ENCODE measurements at places on chromosomes 5 and 9.

DNA sequence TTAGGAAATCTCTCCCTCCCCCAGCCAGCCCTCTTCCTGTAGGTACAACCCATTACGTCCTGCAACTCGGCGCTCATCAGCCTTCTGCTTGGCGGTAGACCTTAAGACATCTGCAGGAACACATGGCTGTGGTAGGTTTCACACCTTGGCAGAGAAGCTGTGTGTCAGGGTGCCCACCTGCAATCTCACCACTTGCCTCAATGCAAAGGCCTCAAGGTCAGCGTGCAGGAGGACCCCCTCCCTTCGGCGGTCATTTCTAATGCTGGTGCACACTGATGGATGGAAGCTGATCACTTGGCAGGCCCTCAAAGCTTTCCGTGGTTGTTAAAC, 67.3 kb downstream of the CRB2 start:
- DNase-seq = no peak
- H3K36me3 ChIP-seq = no peaks in the 10 kb centered on the region
- no peak overlapping the region for H3K27ac ChIP-seq
- no peak overlapping the region for H3K4me3 ChIP-seq

DNA sequence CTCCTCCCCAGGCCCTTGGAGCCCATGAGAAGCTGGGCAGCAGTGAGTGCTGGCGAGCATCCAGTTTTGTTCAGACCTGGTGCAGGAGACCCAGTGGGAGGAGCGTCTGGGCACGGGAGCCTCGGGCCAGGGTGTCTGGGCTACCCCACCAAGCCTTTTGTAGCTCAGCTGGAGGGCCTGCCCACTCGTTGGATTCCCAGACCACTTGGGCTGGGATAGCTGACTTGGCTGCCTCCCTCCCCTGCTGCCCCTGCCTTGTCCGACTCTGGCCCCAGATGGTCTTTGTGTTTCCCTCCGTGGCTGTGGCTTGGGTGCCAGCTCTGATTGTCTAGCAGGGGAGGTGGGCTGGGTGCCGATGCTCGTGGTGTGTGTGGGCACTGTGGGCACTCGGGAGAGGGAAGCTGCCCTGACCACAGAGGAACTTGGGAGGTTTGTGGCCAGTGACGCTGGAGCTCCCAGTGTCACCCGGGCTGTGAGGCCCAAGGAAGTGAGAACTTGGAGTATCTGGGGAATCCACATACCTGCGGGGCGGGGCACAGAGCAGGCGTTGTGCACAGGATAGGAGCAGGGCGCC, 47.3 kb downstream of the WNK2 start:
- peaks cover 8% of the 10 kb centered on the region for H3K27me3 ChIP-seq
- no peaks in the 10 kb centered on the region for H3K36me3 ChIP-seq
- no peak overlapping the region for H3K27ac ChIP-seq
- H3K4me3 ChIP-seq = no peak overlapping the region

DNA sequence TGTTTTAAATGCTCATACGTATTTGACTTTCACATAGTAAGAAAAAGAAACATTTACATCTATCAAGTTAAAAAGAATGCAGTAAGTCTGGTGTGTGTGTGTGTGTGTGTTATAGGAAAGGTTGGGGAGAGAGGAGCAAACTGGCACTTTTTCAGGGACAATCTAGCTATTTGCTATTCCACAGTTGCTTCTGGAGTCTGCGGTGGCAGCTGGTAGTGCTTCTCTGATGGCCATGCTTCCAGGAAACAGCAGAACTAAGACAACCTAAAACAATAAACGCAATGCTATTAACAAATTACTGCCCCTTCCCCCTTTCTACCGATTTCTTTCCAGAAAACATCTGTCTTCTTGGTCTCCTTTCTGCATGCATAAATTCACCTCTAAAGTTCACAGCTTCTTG, 70.0 kb upstream of the CDH10 start:
- no peak overlapping the region for H3K4me3 ChIP-seq
- no peak overlapping the region for H3K27ac ChIP-seq
- no peaks in the 10 kb centered on the region for H3K27me3 ChIP-seq
- DNase-seq = no peak
- H3K36me3 ChIP-seq = no peaks in the 10 kb centered on the region
- no peaks in the 10 kb centered on the region for H3K4me1 ChIP-seq

DNA sequence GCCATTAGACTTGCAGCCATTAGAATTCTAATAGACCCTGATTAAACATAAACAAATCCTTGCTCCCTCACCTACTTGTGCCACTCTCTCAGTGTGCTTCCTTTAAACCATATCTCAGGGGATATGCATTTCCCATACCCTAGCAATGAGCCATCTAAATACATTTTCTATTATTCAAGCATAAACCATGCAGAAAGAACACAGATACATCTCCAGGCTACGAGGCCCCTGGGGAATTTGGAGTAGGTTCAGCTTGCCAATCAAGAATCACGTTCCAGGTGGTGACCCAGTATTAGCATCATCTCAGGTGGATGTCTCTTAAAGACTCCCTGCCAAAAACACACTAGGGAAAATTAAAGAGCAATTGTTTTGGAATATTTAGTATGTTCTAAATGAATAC, 93.0 kb upstream of the CCL21 start:
- H3K36me3 ChIP-seq = no peaks in the 10 kb centered on the region
- DNase-seq = no peak
- no peaks in the 10 kb centered on the region for H3K4me1 ChIP-seq

DNA sequence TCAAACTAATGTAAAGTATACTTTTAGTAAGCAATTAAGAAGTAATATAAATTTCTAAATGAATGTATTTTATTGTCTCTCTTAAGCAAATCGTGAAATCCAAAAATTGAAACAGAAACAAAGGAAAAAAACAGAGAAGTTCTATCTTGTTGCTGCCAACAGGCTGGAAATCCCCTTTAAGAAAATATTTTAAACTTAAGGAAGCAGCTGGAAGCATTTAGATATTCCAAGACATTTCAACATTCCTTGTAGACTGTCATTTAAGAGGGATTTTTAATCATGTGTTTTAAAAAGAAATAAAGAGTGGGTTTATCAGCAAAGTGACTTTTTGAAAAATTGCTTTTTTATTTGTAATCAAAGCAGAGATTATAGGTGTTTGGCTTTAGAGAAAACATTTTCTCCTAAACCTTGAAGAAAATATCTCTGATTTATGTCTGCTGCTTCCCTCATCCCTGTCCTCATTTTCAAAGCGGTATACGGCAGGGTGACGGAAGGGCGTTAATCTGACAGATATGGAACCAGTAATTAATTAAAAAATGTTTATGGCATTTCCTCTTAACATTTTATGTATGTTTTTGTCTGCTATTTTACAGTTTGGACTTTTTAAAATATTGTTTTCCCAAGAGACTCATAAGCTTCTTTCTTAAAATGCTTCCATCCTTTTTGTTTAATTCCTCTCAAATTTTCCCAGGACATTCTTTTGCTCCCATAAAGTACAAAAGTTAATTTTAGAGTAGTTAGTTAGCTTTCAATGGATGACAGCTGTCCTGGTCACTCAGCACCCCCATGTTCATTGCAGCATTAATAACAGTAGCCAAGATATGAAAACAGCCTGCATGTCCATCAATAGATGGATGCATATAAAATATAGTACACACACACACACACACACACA, 245.6 kb downstream of the LURAP1L start:
- no peaks in the 10 kb centered on the region for H3K36me3 ChIP-seq
- no peaks in the 10 kb centered on the region for H3K4me1 ChIP-seq
- no peak for DNase-seq
- no peaks in the 10 kb centered on the region for H3K27me3 ChIP-seq

GRCh38 chr9:5629312-5630080, 589 bp downstream of the RIC1 start:
- H3K27me3 ChIP-seq = no peaks in the 10 kb centered on the region
- H3K4me1 ChIP-seq = peaks cover 2% of the 10 kb centered on the region
- DNase-seq = no peak

DNA sequence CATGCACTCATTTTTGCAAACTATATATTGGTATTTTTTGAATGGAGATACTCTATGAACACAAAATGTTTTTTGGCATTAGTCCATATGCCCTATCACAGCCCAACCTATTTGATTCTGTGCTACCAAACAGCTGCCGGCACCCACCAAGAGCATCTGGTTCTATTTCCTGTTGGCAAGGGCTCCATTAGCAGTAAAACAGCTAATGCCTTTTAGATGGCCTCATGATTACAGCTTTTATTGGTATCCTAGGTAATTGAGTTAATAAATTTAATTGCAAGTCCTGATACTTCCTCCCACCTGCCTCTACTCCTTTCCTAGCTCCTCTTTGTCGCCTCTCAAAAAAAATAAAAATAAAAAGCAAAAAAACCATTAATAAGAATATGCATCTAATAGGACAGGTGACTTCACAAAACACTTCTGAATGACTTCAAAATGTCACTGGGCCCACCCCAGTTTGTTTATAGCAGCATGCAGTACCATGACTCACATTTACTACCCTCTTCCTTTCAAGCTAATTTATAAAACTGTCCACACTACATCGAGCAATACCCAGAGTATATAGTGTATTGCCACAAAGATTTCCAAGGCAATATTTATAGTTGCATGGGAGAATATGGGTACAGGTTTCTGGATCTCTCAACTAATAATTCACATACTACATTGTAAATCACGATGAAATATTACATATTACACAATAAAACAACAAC, 620.4 kb downstream of the SLCO4C1 start:
- no peak overlapping the region for H3K27ac ChIP-seq
- H3K4me3 ChIP-seq = no peak overlapping the region
- no peaks in the 10 kb centered on the region for H3K27me3 ChIP-seq
- H3K36me3 ChIP-seq = no peaks in the 10 kb centered on the region
- H3K4me1 ChIP-seq = no peaks in the 10 kb centered on the region
- no peak for DNase-seq

- H3K4me3 ChIP-seq = no peak overlapping the region
- H3K27ac ChIP-seq = no peak overlapping the region
- peaks cover 2% of the 10 kb centered on the region for H3K4me1 ChIP-seq
- DNase-seq = no peak
These were observed 70.1 kb downstream of the ZFAND5 start for GRCh38 chr9:72294936-72295335.

- no peaks in the 10 kb centered on the region for H3K36me3 ChIP-seq
- peaks cover 69% of the 10 kb centered on the region for H3K27me3 ChIP-seq
- DNase-seq = no peak
- H3K4me3 ChIP-seq = no peak overlapping the region
- no peaks in the 10 kb centered on the region for H3K4me1 ChIP-seq
These were observed 15.8 kb upstream of the TIFAB start for GRCh38 chr5:135467871-135468485.

DNA sequence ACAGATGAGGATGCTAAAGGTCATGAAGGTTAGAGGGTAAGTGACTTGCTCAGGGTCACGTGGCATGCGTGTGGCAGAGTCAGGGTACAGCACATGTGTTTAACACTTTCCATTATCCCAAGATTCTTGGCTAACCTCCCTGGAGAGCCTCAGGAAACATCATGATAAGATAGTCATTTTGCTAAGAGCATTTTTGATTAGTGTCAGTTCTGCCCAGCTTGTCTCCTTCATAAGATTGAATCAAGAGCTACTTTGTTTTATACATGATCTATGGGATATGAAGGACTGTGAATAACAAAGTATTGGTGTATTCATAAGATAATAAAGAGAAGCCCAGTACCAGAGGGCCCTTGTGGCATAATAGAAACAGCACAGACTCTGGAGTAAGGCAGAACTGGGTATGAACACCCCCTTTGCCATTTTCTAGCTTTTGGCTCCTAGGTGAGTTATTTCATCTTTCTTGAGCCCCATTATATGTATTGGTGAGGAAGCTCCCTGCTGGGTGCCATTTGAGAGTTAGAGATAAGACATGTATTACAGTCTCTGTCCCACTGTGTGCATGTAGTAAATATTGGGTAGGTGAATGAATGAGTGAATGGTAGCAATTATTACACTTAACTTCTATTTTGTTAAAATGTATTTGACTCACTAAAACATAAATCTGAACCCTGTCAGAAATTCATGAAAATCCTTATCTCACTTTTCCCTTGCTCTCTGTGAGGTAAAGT, 16.1 kb downstream of the PTPDC1 start:
- no peaks in the 10 kb centered on the region for H3K36me3 ChIP-seq
- no peak overlapping the region for H3K4me3 ChIP-seq
- H3K4me1 ChIP-seq = peaks cover 4% of the 10 kb centered on the region
- DNase-seq = no peak

DNA sequence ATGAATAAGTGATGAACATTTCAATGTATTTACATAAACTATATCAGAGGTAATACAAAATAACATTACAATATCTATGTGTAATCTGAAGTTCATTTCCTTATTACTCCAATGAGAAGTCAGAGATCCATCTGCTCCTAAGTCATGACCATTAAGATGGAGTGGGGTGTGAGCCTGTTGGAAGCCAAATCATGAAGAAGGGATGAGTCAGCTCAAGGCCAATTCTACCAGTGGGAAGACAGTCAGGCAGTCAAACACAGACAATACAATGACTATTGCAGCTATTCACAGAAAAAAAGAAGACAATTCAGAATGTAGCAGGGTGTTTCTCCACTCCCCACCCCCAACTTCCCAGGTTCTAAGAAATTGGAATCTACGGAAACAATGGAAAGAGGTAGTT, 155.0 kb downstream of the NFIB start:
- H3K27ac ChIP-seq = no peak overlapping the region
- H3K36me3 ChIP-seq = no peaks in the 10 kb centered on the region
- H3K27me3 ChIP-seq = no peaks in the 10 kb centered on the region
- no peak overlapping the region for H3K4me3 ChIP-seq
- peak; percentile 79 for DNase-seq

DNA sequence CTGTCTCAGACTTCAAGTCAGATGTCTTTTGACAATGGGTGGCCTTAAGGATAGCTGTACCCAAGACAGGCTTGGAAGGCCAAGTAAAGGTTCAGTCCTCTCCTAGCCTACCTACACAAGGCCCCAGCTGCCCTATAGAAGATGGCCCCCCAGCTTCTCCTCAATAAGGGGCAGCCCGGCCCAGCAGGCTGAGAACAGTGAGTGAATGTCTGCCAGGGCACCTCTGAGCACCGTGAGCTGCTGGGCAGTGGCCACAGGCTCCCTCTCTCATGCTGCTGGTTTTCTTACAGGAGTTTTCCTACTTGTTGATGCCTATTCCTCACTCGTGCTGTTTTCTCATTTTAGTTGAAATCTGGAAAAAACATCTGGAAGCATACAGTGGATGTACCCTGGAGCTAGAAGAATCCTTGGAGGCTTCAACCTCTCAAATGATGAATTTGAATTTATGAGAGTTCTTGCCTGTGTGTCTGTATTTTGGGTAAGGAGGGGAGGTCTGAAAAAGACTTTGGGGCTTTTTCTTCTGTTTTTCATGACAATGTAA, 40.1 kb downstream of the SECISBP2 start:
- H3K27ac ChIP-seq = no peak overlapping the region
- no peaks in the 10 kb centered on the region for H3K27me3 ChIP-seq
- no peak for DNase-seq

DNA sequence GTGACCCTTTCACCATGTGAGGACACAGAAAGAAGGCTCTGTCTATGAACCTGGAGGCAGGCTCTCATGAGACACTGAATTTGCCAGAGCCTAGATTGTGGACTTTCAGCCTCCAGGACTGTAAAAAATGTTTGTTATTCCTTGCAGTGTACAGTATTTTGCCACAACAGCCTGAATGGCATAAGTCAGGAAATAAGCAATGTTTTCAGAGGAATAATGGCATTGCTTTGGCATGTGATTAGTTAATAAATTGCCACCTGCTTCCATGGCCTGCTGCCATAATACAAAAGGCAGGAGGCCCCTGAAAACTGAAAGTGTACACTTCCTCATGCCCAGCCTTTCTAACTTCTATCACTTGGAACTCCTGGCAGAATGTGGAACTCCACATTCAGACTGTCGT, 408.1 kb downstream of the GADD45G start:
- no peak for DNase-seq
- H3K4me3 ChIP-seq = no peak overlapping the region
- H3K27me3 ChIP-seq = no peaks in the 10 kb centered on the region
- peaks cover 3% of the 10 kb centered on the region for H3K4me1 ChIP-seq
- H3K27ac ChIP-seq = no peak overlapping the region

Data from IMR-90 (cell line).